ENCODE measurements at places on chromosomes 2 and 18. TPM values are rescaled to one million over a fixed set of nuclear protein-coding genes. Genes with fewer than 3 reads are reported as not detected.

The TUBA4B gene
- total RNA-seq = not detected

The PPIL3 gene
- 29.2 TPM for total RNA-seq

- no peak overlapping the region for H3K4me3 ChIP-seq
- no peak for DNase-seq
- peak overlapping the region; percentile 9 for H3K27ac ChIP-seq
- no peaks in the 10 kb centered on the region for H3K36me3 ChIP-seq
- peaks cover 44% of the 10 kb centered on the region for H3K4me1 ChIP-seq
- no peaks in the 10 kb centered on the region for H3K27me3 ChIP-seq
Measured at GRCh38 chr18:46182633-46183358, 78.6 kb downstream of the HAUS1 start.

DNA sequence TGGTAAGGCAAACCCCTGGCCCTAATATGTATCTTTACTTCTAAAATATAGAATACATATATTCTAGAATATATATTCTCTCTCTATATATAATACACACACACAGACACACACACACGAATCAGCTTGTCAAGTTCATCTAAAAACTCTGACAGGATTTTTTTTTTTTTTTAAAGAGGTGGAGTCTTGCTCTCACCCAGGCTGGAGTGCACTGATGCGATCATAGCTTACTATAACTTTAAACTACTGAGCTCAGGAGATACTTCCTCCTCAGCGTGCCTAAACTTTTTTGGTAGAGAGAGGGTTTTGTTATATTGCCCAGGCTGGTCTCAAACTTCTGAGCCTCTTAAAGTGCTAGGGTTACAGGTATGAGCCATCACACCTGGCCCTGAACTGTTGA, 45.2 kb downstream of the DOK1 start:
- H3K4me3 ChIP-seq = no peak overlapping the region
- H3K36me3 ChIP-seq = no peaks in the 10 kb centered on the region

DNA sequence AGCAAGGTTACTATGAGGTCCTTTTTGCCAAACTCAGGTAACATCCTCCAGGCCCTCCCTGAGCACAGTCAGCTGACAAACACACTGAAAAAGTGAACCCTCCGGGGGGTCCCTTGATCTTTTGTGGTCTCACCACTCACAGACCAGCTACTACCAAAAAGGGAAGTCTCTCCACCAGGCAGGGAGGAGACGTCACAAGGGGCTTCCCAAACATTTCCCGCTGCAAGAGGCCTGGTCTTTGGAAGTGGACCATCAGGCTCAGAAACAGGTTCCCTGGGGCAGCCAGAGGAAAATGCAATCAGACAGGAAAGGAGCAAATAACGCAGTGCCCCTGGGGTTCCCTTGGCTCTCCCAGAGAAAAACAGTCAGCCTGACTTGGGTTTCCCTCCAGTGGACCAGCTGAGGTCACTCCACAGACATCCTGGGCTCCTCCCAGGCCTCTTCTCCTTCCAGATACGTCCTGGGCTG, 38.7 kb upstream of the POMC start:
- no peak overlapping the region for H3K4me3 ChIP-seq
- no peaks in the 10 kb centered on the region for H3K4me1 ChIP-seq
- H3K27me3 ChIP-seq = no peaks in the 10 kb centered on the region

- DNase-seq = peak; percentile 19
- no peak overlapping the region for H3K27ac ChIP-seq
- H3K4me3 ChIP-seq = no peak overlapping the region
- no peaks in the 10 kb centered on the region for H3K36me3 ChIP-seq
Measured at GRCh38 chr2:120820953-120821279, 85.2 kb downstream of the GLI2 start.

DNA sequence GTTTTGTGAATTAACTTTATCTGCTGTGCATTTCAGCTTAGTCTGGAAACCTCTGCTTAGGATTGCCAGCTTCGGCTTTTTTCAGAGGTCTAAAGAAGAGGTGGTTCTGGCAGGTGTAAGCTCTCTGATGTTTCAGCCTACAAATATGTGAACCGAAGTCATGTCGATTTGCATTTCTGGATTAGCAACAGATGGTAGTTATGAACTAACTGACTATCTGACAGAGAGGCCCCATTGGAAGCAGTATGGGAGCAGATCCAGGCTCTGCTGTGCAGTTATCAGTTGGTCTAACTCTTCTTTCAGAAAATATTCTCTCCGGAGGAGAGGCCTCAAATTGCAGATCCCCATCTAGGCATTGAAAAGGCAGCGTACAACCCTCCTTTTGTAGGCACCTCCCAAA, 32.7 kb upstream of the SPRED2 start:
- DNase-seq = no peak
- no peaks in the 10 kb centered on the region for H3K36me3 ChIP-seq
- no peaks in the 10 kb centered on the region for H3K27me3 ChIP-seq

- no peak overlapping the region for H3K4me3 ChIP-seq
- H3K27me3 ChIP-seq = no peaks in the 10 kb centered on the region
Measured at GRCh38 chr2:64943387-64944150, 45.6 kb upstream of the SLC1A4 start.

DNA sequence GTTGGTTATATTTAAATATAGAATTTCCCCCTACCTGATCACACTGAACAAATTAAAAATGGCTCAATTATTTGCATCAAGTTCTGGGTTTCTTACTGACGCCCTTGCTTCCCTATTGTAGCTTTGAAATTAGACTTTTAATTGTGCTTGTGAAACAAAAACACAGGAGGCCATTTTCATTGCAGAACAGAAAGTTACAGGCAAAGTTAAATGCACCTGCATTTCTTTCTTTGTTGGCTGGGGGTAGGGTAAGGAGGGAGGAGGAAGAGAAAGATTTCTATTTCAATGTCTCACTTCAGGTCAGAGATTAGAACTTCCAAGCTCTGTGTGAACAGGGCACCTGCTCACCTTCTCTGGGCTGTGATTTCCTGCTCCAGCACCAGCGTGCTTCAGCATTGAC, 199.6 kb downstream of the BCL11A start:
- H3K36me3 ChIP-seq = no peaks in the 10 kb centered on the region
- no peaks in the 10 kb centered on the region for H3K27me3 ChIP-seq
- H3K27ac ChIP-seq = no peak overlapping the region
- DNase-seq = no peak
